ENCODE measurements at places on chromosomes 13 and 19. TPM values are rescaled to one million over a fixed set of nuclear protein-coding genes. Genes with fewer than 3 reads are reported as not detected.

The C19orf33 gene
- 48.6 TPM for total RNA-seq

The C19orf47 gene
- 58.2 TPM for total RNA-seq

DNA sequence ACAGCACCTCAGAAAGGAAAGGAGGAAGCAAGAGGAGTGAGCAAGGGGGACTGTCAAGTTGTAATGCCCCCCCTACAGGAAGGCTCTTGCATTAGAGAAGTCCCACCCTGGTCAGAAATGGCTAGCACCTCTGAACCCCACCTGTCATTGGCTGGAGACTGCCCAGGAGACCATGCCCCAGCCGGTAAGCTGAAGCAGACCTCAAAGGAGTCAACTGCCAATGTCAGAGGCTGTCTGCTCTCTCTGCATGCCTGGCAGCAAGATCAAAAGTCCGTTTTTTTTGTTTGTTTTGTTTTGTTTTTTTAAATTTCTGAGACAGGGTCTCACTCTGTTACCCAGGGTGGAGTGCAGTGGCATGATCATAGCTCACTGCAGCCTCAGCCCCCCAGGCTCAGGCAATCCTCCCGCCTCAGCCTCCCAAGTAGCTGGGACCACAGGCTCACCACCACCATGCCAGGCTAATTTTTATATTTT lies 8.1 kb upstream of the BCL3 start:
- DNase-seq: no peak

DNA sequence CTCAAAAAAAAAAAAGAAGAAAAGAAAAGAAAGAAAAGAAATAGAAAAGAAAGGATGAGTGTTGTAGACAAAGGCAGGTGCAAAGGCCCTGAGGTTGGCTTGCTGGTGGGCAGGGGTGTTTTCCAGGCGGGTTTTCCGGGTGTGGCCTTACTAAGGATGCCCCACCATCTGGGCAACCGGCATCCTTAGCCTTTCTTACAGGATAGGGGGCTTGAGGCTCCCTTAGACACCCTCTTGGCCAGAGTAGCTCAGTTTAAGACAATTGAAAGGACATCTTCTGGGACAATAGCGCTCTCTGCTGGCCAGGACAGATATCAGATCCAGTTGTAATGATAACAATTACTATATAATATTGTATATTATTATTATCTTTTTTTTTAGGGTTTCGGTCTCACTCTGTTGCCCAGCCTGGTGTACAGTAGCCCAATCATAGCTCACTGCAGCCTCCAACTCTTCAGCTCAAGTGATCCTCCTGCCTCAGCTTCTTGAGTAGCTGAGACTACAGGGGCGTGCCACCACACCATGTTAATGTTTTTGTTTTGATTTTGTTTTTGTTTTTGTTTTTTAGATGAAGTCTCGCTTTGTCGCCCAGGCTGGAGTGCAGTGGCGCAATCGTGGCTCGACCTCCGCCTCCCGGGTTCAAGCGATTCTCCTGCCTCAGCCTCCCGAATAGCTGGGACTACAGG lies 1.4 kb upstream of the QTRT1 start:
- DNase-seq: no peak

DNA sequence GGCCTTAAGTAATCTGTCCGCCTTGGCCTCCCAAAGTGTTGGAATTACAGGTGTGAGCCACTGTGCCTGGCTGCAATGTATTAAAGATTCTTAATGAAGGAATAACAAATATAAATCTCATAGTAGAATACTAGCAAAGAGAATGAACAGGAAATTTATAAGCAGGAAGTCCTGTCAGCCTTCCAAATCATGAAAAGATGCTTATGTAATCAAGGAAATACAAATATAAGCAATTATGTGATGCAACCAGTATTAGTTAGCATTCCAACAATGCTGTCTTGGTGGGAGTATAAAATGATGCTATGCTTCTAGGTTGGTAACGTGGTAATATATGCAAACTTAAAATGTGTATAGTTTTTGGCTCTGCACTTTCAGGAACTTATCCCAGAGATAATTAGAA lies 133.8 kb downstream of the PDS5B start:
- no peak for DNase-seq

- DNase-seq: no peak
These were observed 517 bp upstream of the LTBP4 start for GRCh38 chr19:40600570-40601133.

GRCh38 chr13:94115054-94115453 lies 364.4 kb downstream of the DCT start:
- no peak for DNase-seq

Measured in right atrium auricular region (tissue), 2 donors.